ENCODE measurements at places on chromosomes 6 and 20.

GRCh38 chr20:37331060-37331857 lies 14.7 kb upstream of the SRC start:
- DNase-seq, result no peak

DNA sequence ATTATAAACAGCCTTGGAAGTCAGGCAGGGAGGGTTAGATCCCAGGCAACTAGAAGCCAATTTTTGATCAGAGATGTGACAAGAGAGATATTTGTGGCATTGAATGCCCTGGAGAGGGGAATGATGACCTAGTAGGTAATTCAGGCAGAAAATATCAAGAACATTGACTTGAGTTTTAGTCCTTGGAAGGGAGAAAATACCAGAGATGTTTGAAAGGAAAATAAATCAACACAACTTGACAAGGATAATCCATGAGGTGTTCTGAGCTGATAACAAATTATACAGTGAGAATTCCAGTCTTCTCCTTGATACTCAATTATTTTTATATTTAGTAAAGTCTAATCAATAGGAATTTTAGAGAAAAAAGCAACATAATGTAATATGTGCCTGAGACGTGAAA lies 10.6 kb upstream of the MARCKS start:
- DNase-seq, result no peak

GRCh38 chr6:116073765-116074440 lies 13.2 kb upstream of the FRK start:
- DNase-seq, result peak; percentile 87

DNA sequence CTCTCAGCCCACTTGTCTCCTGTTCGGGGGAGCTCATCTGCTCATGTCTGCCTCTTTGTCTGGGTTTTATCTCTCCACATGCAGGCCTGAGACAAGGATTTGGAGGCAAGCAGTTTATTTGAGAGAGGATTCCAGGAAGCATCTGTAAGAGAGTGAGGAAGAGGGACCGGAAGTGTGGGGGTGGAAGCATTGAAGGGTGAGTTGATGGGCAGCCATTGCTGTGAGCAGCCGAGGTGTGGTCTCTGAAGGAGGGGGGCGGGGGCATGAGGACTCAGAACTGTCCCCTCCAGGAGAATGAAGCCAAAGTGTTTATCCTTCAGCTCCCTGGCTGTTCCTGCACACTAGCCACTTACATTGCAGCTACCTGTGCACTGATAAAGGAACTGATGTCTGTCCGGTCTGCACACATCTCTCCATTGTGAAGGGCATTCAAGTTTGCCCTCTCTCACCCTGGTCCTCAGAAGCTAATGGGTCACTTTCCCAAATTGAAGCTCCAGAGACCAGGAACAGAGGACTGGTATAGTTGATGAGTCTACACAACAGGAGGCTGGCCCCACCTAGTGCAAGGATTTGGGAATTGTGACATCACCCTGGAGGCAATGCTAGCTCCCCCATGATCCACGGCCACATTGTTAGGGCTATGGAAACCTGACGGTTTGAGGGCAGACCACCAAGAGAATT lies 100.5 kb upstream of the FOXA2 start:
- peak; percentile 48 for DNase-seq

Data from M059J (cell line).